ENCODE measurements at places on chromosomes 1 and 21.

DNA sequence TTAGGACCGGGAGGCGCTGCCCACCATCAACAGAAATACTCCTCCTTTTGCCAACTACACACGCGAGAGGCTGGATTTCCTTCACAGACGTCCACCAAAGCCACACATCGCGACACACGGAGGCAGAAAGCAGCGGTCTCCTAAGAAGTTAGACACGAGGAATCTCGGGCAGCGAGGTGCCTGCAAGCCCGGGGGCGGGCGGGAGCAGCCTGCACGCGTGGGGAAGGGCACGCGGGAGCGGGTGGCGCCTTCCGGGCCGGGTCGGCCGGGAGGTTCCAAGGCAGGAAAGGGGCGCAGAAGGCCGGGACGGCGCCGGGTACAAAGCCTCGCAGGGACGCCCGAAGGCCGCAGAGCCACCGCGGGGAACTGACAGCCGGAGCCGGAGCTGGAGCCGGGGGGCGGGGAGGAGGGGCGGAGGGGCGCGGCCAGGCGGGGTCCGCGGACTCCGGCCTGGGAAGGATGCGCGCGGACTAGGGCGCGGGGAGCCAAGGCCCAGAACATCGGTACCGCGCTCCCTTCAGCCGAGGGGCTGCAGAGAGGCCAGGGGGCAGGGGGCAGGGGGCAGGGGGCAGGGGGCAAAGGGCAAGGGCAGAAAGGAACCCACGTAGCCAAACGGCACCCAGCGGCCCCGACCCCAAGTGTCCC, 722 bp downstream of the NPHP4 start:
- peak; percentile 9 for DNase-seq

GRCh38 chr21:14741256-14741655, 195.1 kb upstream of the SAMSN1 start:
- no peak for DNase-seq

GRCh38 chr21:38843806-38844503, 38.2 kb downstream of the ETS2 start:
- DNase-seq = peak; percentile 86

GRCh38 chr21:34187935-34188334, 114.6 kb downstream of the MRPS6 start:
- peak; percentile 82 for DNase-seq

GRCh38 chr1:205764578-205764977, 10.7 kb downstream of the RAB29 start:
- no peak for DNase-seq

DNA sequence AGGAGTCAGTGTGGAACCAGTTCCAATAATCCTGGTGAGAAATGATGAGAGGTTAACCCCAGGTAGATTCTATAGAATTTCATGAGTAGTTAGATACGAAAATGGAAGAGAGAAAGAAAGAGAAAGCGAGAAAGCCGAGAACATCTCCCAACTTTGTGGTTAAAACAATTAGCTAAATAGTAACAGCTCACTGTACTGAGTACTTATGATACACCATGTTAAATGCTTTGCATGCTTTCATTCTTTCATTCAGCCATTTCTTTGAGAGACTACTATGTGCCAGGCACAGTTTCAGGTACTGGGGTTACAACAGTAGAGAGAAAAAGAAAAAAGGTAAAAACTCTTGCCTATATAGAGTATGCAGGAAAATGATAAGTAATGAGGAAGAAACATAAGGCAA, 109.7 kb upstream of the SYT6 start:
- no peak for DNase-seq

GRCh38 chr1:99994496-99994895, 24.7 kb downstream of the SLC35A3 start:
- DNase-seq = no peak

- peak; percentile 89 for DNase-seq
These were observed 122.2 kb upstream of the ADGRL4 start for GRCh38 chr1:79128722-79129121.

DNA sequence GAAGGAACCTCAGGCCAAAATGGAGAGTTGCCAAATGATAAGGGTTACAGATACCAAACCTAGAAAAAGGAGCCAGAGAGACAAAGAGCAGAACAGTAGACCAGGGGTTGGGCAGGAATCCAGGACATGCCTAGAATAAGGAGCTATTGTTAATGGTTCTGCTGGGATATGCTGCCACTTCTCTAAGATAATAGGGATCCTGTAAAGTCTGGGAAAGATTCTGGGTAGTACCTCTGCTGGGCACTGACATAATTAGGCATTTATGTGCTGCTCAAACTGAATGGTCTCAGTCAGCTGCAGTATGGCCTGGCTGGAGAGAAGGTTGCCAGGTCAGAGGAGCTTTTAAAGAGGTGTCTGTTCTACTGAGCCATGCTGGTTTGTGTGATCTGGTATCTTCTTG, 19.9 kb upstream of the NRIP1 start:
- DNase-seq = no peak

GRCh38 chr1:41277371-41277975, 35.4 kb upstream of the SCMH1 start:
- DNase-seq = no peak
